ENCODE measurements at places on chromosomes 7 and 10. TPM values are rescaled to one million over a fixed set of nuclear protein-coding genes. Genes with fewer than 3 reads are reported as not detected.
A peak's percentile ranks its signal among the peaks of the same experiment; 100 is the strongest.

DNA sequence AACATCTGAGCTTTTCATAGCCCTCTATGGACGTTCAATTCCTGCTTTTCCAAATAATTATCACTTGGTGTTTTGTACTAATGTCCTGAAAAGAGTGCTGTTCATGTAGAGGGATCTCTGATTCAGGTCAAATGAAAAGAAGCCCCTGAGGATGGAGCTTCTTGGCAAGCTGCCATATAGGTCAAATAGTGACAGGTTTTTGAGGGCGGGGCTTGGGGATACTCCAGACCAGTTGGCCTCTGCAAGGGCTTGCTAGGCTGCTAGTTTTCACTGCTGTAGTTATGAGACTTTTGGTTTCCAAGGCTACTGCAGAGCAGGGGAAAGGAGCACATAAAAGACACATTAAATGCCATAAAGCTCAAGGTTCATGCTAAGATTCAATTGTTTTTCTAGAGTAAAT lies 257.2 kb upstream of the CACNA2D1 start:
- no peak overlapping the region for H3K27ac ChIP-seq
- no peak overlapping the region for H3K4me3 ChIP-seq
- DNase-seq = no peak
- no peaks in the 10 kb centered on the region for H3K36me3 ChIP-seq

The AKR1D1 gene
- total RNA-seq = not detected

- no peaks in the 10 kb centered on the region for H3K27me3 ChIP-seq
- no peak for DNase-seq
- H3K36me3 ChIP-seq = no peaks in the 10 kb centered on the region
- no peak overlapping the region for H3K27ac ChIP-seq
- no peak overlapping the region for H3K4me3 ChIP-seq
Observed at GRCh38 chr10:45471531-45472310, 97.7 kb downstream of the ALOX5 start.

- no peaks in the 10 kb centered on the region for H3K4me1 ChIP-seq
- H3K27me3 ChIP-seq = no peaks in the 10 kb centered on the region
- H3K4me3 ChIP-seq = no peak overlapping the region
- no peak for DNase-seq
- H3K36me3 ChIP-seq = no peaks in the 10 kb centered on the region
- H3K27ac ChIP-seq = no peak overlapping the region
Observed at GRCh38 chr10:35783305-35783838, 141.3 kb upstream of the FZD8 start.

The GFRA1 gene
- 30.4 TPM for total RNA-seq

DNA sequence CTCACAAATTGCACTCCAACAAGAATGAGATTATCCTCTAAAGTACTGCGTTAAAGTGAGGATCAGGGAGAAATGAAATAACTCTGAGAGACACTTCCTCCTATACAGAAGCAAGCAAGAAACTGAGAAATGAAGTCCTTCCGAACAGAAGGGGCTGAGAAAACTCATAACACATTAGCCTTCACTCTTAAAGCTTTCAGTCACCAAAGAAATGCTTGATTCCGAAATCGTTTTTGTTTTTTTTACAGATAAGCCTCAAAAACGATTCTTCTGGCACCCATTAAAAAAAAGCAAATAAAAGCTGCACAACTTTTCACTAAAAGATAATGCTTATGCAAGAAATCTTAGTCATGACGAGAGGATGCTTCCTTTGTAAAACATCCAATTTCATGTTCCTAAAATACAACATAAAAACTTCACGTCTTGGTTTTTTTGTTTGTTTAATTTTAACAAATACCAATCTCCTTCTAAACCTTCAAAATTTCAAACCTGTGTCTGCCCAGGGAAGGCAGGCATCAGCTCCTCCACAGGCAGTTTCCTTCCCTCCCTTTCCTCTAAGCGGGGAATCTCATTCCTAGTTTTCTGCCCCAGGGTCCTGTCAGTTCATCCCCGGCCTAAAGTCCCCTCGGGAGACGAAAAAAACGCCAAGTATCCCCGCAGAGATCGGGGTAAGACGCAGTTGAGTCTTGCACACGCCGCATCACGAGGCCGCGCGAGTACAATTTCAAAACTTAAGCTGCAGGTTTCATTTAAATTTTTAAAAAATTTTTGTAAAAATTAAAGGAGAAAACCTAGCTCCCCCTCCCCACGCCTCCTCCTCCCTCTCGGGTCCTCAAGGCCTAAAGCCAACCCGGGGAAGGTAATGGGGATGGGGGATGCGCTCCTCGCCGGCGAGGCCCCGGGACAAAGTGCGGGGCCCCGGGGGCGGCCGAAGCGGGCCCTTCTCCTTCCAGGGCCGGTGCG lies 1.1 kb downstream of the BAZ1B start:
- no peaks in the 10 kb centered on the region for H3K36me3 ChIP-seq
- peak; percentile 18 for DNase-seq
- H3K4me1 ChIP-seq = peaks cover 8% of the 10 kb centered on the region
- H3K4me3 ChIP-seq = peak overlapping the region; percentile 93

- no peaks in the 10 kb centered on the region for H3K36me3 ChIP-seq
- H3K4me1 ChIP-seq = no peaks in the 10 kb centered on the region
- H3K27me3 ChIP-seq = no peaks in the 10 kb centered on the region
Observed at GRCh38 chr7:57177856-57178767, 45.9 kb upstream of the ZNF479 start.

DNA sequence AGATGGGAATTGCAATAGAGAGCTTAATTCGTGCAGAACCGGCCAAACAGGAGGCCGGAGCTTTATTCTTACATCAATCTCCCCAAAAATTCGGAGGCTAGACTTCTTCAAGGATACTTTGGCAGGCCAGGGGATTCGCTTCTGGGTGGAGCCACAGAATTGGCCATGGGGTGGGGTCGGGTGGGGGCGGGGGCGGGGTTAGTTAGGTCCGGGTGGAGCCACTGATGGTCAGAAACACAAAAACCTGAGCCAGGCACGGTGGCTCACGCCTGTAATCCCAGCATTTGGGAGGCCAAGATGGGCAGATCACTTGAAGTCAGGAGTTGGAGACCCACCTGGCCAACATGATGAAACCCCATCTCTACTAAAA lies 87.5 kb downstream of the SEPTIN14 start:
- H3K27me3 ChIP-seq = no peaks in the 10 kb centered on the region
- no peaks in the 10 kb centered on the region for H3K36me3 ChIP-seq
- no peaks in the 10 kb centered on the region for H3K4me1 ChIP-seq

The OR9A2 gene
- total RNA-seq = not detected

DNA sequence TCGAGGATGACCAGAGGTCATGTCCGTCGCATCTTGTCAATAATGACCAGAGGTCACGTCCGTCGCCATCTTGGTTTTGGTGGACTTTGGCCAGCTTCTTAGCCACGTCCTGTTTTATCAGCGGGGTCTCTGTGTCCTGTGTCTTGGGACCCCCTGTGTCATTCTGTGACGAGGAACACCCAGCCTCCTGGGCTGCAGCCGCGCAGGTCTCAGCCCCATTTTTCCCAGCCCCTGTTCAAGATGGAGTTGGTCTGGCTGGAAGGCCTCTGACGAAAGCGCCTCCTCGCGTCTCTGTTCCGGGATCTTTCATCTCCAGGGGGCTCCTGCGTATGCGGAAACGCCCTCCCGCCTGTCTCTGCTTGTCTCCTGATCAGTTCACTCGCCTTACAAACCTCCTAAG lies 134.2 kb downstream of the ELFN1 start:
- no peak overlapping the region for H3K27ac ChIP-seq
- no peaks in the 10 kb centered on the region for H3K36me3 ChIP-seq
- H3K4me3 ChIP-seq = no peak overlapping the region
- no peak for DNase-seq

DNA sequence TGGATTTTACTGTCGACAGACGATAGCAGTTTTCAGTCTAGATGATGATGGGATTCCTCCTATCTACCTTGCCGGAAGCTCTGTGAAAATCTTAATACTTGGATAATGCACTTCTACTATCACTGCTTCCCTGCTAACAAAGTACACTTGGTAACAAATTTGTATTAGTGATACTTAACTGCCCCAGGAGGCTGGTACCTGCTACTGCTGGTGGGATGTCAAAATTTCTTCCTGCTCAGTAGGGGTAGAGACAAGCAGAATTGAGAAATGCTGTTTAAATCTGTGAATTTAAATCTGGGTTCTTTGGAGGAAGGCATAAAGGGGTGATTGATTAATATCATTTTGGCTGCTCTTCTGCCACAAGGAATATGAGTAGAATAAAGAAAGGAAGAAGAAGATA lies 99.8 kb upstream of the STRIP2 start:
- no peaks in the 10 kb centered on the region for H3K36me3 ChIP-seq
- H3K4me1 ChIP-seq = peaks cover 2% of the 10 kb centered on the region
- H3K4me3 ChIP-seq = no peak overlapping the region
- H3K27me3 ChIP-seq = no peaks in the 10 kb centered on the region
- DNase-seq = no peak

The ASL gene
- total RNA-seq = 24.9 TPM

- H3K27me3 ChIP-seq = no peaks in the 10 kb centered on the region
- H3K4me1 ChIP-seq = peaks cover 6% of the 10 kb centered on the region
- no peak for DNase-seq
- H3K27ac ChIP-seq = no peak overlapping the region
- no peak overlapping the region for H3K4me3 ChIP-seq
Observed at GRCh38 chr7:151133986-151134742, 33.3 kb downstream of the GBX1 start.

GRCh38 chr7:49635800-49636199 lies 137.6 kb upstream of the VWC2 start:
- no peak overlapping the region for H3K27ac ChIP-seq
- no peak overlapping the region for H3K4me3 ChIP-seq
- H3K27me3 ChIP-seq = no peaks in the 10 kb centered on the region
- no peaks in the 10 kb centered on the region for H3K4me1 ChIP-seq
- DNase-seq = no peak

Measured in lung (tissue), 17 donors.